ENCODE measurements at places on chromosomes 13 and 19.
A peak's percentile ranks its signal among the peaks of the same experiment; 100 is the strongest.

- DNase-seq = no peak
Observed at GRCh38 chr13:69243366-69243765, 864.3 kb upstream of the ATXN8OS start.

DNA sequence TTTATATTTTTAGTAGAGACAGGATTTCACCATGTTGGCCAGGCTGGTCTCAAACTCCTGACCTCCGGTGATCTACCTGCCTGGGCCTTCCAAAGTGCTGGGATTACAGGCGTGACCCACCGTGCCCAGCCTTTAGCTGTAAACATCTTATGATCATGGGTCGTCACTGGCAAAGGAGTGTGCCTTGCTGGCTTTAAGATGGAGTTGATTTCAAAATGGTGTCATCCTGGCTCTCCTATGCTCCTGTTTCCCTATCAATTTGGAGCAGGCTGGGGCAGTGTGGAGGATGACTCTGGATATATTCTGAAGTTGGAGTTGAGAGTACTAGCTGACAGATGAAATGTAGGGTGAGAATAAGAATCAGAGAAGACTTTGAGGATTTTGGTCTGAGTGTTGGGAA is 18.4 kb upstream of the ATP8A2 start:
- DNase-seq = no peak

- DNase-seq = no peak
Observed at GRCh38 chr19:23762548-23762883, 3.8 kb upstream of the ZNF681 start.

DNA sequence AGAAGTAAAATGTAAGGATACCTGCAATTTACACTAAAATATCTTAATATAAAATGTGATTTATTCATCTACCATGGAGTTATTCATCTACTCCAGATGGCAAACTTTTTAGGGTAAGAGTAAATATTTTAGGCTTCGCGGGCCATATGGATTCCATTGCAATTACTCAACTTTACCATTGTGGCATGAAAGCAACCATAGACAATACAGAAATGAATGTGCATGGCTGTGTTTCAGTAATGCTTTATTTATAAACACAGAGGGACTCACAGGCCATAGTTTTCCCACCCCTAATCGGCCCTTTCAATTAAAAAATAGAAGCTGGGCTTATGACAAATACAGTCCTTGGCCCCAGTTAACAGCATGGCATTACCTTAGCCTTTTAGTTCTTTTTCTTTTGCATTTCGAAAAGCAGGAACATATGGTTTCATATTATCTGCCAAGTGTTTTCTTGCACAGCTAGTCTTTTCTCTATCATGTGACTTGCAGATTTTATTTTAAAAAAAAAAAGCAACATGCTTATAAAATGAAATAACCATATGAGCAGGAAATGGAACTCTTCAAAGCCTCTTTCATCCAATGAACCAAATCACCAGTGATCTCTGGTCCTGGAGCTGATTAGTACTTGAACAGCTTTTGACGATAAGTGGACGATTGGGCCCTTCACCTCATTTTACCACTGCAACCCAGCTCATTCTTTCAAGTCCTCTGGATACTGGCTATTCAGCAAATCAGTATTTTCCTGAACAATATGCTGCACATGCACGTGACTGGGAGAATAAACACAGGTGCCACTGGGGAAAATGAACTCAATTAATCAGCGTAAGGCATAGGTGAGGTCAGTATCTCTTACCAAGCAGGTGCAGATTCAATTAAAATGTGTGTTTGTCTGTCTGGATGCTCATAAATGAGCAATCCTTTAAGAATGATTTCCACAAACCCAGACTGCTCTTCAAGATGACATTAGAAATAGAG is 63.9 kb downstream of the LHFPL6 start:
- peak; percentile 67 for DNase-seq

DNA sequence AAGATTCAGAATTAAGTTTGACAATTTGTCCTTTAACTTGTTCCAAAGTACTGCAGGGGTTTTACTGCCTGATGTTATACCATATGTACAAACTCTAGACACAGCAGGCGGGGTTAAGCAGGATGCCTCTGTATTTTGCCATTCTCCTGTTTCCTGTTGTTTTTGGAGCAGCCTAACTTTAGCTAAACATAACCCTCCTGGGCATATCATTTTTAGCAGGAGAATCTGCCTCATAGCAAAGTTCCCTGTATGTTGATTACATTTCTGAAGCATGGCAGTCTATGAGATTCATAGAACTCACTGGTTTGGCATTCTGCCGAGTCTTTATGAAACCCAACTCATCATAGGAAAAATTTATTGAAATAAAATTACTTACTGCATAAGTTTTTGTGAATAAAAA is 5.2 kb downstream of the LHFPL6 start:
- DNase-seq = no peak

GRCh38 chr13:112242777-112243176 is 133.4 kb upstream of the SPACA7 start:
- no peak for DNase-seq

GRCh38 chr13:82076496-82076895 is 1735.6 kb upstream of the SPRY2 start:
- peak; percentile 67 for DNase-seq

- no peak for DNase-seq
Observed at GRCh38 chr13:21218351-21219035, 42.0 kb downstream of the MRPL57 start.

DNA sequence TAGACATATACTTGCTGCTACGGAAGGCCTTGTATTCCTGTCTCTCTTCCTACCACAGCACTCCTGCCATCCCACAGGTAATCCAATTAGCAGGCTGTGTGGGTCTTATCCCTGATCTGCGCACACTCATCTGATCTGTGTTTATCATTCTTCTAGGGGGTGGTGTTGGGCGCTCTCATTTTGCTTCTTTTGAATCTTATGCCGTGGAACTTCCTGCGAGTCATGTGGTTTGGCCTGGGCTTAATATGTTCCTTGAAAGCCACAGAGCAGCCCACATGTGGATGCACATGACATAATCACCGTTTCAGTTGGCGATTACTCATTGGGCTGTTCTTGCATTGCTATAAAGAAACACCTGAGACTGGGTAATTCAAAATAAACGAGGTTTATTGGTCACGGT is 7.5 kb downstream of the RASA3 start:
- no peak for DNase-seq

DNA sequence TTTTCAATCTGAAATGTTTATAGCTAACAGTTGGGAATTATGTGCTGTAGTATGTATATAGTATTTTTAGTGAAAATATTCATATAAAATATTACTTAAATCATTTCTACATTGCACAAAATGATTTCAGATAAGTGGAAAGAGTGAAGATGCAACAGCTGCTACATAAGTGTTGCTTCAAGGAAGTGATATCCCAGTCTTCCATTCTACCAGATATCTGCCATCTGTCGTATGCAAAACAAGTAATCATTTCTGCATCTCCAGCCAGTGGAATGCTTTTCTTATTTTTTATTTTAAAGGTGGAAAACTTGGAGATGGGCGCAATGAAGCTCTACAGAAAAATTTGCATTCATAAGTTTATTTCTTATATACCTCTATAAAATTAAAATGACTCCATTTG is 152.5 kb upstream of the MAB21L1 start:
- no peak for DNase-seq

DNA sequence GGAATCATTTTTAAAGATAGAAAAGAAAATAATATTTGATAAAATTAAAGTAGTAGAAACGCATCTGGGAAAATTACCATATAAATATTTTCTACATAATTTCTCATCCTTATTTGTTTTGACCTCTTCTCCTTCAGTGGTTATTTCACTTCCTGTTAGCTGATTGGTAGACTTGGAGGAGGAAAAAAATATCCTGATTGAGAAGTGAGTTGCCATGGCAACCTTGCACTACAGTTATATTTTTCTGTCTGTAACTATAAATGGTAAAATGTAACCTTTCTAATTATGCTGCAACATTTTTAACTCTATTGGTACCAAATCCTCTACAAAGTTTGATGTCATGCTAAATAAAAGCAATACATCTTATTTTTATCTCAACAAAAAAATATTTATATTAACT is 45.2 kb downstream of the SCEL start:
- no peak for DNase-seq

- DNase-seq = no peak
Observed at GRCh38 chr13:40336228-40337221, 329.9 kb downstream of the FOXO1 start.

DNA sequence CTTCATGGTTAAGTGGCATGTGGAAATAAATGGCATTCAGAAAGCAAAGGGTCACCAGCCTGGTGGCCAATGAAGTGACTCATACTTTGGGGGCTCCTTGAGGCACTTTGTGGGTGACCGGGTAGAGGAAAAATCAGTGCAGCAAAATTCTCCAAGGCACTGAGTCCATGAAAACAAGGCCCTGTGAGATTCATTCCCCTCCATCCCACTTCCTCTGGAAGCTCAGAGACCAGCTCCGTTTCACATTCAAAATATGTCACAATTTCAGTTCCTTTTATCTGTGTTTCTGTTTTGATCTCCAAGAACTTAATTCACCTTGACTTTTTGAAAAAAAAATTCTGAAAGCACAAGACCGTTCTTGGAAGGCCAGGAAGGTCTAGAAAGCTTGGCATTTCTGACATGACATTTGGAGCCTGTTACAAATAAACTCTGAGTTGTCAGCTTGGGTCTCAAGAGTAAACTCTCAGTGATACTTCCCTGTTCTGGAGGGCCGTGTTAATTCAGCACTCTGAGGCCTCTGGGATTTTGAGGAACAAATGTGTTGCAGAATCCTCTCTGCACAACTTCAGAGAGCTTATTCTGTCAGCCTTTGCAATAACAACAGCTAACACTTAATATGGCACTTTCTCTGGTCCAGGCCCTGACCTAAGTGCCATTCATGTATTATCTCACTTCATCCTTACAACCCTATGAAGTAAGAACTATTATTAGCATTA is 6.8 kb downstream of the CYSLTR2 start:
- DNase-seq = no peak

DNA sequence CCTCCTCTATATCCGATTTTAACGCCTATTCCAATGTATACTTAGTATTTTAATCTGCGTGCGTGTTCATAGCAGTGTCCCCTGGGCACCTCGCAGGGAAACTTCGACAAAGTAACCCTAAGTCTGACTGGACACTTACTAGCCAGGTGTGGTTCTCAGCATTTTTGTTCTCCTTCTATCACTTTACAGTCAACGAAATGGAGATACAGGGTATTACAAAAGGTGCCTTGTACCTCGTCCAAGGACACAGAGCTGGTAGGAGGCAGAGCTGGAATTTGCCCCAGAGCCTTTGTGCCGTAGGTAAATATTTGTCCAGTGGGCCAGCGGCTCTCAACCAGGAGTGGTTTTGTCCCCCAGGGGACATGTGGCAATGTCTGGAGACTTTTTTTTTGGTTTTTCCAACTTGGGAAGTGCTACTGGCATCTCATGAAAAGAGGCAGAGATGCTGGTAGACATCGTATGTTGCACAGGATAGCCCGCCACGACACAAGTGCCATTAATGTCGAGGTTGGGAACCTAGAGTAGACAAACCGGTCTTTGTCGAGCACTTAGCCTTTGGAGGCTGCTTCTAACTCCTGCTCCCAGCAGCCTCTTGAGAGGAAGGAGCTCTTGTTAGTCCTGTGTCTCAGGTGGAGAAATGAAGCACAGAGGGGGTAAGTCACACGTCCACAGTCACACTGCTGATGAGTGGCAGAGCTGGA is 1.1 kb downstream of the ZNF444 start:
- peak; percentile 27 for DNase-seq

GRCh38 chr13:31965361-31966066 is 66.1 kb upstream of the FRY start:
- no peak for DNase-seq

- DNase-seq = no peak
Observed at GRCh38 chr13:61148691-61149315, 266.8 kb downstream of the PCDH20 start.

DNA sequence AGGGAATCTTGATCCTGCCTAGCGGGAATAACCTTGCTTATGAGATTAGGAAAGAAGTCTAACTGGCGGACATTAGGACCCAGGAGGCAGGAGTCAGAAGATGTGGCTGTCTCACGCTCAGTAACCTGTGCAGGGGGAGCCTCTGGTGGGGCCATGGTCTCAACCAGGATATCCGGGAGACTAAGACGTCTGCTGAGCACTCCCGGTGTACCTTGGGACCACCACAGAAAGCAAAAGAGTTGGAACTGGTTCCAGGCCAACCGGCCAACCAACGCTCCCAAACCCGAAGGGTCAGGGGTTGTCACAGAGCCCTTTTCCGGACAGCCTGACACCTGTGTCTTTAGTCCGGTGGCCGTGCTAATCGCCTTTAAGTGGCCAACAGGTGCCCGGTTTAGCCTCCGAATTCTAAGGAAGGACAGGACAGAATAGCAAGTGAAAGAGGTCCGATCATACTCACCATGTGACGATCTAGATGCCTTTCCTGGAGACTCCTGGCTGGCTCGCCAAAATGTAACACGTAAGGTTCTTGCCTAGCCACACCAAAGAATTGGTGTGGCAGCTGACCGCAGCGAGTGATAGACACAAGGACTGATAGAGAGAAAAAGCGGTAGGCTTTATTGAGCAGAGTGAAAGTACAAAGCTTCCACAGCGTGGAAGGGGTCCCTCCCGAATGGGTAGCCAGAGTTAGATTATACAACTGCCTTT is 103.9 kb upstream of the DIAPH3 start:
- peak; percentile 43 for DNase-seq

DNA sequence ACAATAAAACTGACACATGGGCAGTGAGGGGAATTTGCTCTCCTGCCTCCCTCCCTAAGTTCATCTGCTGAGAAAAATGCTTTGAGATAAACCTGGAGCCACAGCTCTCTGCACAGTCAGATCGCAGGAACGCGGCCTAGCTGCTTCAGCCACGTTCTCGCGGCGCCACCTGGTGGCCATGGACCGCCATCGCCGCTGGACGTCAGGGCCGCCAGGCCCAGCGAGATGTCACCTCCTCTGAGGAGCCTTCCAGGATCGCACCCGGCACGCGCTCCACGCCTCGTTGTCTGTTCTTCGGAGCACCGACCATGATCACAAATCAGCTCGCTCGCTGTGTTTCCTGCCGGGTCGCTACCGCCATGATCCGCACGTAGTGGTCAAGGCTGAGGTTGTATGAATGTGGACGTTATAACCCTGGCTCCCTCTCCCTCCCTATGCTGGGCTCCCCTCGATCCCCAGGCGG is 20.6 kb upstream of the USP29 start:
- no peak for DNase-seq

DNA sequence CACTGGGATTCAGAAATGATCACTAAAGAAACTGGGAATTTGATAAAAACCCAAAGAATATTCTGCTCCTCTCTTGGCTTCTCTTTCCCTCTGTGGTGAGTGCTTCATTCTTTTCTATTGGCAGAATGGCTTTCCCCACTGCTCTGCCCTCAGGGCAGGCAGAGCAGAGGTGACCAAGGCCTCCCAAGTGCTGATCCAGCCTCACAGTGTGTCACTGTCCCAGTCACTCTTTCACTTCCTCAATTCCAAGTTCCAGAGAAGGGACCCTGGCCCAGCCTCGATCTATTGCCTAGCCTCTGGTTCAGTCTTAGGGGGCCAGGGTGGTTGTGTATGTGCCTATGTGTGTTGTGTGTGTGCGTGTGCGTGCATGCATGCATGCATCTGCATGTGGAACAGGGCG is 180.6 kb upstream of the TMTC4 start:
- no peak for DNase-seq

DNA sequence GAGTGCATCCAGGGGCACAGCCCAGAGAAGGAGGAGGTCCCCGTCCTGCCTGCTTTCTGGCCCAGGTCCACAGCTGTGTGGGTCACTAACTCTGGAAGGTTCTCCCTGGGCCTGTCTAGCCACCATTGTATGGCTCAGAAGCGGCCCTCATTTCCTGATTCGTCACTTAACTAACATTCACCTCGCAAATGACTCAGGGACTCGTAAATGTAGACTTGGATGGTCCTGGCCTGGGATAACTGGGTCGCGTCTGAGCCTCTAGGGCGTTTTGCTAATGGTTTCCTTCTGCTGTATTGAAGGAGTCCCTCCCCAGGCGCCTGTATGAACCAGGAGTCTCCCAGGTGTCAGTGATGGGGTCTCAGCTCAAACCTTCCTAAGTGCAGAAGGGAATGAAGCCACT is 162.8 kb downstream of the ZNF536 start:
- DNase-seq = no peak

All from NCI-H526 treated with DMSO at 0.1 percent for 48 hours (cell line).